ENCODE measurements at places on chromosomes 3 and 15.

DNA sequence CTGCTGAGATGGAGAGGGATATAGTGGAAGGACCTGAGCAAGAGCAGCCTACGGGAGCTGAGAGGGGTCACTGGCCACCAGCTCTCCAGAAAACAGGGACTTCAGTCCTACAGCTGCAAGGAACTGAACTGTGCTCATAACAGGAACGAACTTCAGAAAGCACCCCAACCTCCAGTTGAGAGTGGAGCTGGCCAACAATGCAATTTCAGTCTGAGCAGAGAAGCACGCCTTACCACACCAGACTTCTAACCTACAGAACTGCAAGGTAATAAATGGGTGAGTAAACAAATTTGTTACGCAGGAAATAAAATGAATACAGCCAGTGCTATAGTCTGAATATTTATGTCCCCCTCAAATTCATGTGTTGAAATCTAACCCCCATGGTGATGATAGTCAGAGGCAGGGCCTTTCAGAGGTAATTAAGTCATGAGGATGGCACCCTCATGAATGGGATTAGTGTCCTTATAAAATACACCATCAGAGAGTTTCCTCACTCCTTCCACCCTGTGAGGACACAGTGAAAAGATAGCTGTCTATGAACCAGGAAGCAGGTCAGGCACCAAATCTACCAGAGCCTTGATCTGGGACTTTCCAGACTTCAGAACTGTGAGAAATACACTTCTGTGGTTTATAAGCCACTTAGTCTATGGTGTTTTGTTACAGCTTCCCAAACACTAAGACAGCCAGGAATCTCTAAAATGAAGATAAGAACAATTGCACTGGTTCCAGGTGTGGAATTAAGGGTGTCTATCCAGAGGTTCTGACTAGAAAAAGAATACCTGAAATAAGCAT lies 58.6 kb downstream of the SYNM start:
- peak; percentile 51 for DNase-seq

- DNase-seq = peak; percentile 78
Observed at GRCh38 chr3:187978433-187979011, 175.4 kb upstream of the LPP start.

DNA sequence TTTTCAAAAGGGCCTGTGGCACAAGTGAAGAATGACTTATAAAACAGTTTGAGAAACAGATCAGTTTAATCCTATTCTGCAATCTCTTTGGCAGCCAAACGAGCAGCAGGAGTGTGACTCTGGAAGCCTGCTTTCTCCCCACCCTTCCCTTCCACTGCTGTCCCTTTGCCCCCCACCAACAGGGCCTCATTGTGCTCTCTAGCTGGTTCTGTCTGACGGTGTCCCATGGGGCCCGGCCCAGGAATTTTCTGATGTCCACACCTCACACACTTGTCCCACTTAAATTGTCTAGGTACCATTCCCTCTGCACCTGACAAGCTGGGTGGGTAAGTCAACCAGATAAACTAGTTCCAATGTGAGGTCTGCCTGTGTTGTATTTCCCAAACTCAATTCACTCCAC lies 16.4 kb downstream of the SLCO2A1 start:
- no peak for DNase-seq

- DNase-seq = no peak
Observed at GRCh38 chr15:38174691-38175090, 77.9 kb upstream of the SPRED1 start.

- DNase-seq = no peak
Observed at GRCh38 chr15:98715890-98716443, 67.6 kb downstream of the IGF1R start.

- no peak for DNase-seq
Observed at GRCh38 chr15:65394936-65395335, 17.1 kb upstream of the IGDCC3 start.

- no peak for DNase-seq
Observed at GRCh38 chr3:10483364-10483675, 22.1 kb downstream of the ATP2B2 start.

DNA sequence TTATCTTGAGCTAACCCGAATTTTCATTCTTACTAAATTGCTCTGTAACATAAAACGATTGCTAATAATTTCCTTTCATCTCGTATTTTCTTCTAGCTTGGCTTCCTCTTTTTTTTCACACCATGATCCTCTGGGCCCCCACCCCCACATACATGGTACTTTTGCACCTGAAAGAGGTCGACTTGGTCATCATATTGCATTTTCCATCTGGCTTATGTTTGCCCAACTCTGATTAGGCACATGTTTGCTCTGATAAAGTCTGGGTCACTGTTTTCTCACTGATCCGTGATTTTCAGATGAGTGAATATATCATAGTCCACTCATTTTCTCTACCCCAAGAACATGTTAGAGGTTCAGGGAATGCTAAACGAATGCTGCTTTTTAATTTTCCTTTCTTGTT lies 49.5 kb downstream of the ARRDC4 start:
- no peak for DNase-seq

- no peak for DNase-seq
Observed at GRCh38 chr3:69282181-69282580, 103.7 kb downstream of the FRMD4B start.

DNA sequence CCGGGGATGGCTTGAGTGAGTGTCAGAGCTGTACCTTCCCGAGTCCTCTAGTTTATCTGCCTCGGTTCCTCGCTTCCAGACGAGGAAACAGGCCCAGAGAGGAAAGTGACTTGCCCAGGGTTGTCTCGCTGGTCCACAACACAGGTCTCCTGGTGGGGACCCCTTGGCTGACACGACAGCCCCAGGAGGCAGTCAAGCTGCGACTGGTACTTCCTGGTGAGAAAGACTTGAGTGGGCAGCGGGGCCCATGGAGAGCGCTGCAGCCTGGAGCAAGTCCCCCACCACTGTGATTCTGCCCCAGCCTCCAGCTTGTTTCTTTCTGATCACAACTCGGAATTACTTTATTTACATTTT lies 600 bp upstream of the CHRNA5 start:
- DNase-seq = no peak

DNA sequence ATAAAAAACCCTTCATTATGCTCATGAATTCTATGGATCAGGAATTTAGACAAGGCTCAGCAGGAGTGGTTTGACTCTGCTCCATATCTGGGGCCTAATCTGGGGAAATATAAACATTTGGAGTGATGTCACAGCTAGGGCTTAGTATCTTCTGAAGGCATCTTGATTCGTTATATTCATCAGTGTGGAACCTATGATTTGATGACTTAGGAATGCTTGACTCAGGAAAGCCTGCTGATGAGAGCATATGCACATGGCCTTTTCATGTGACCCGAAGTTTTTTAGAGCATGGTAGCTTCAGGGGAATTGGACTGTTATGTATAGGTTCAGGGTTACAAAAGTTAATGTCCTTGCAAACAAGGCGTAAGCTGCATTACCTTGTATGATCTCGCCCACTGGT lies 184.9 kb upstream of the LRRC3B start:
- peak; percentile 69 for DNase-seq

- peak; percentile 91 for DNase-seq
Observed at GRCh38 chr3:149934524-149934923, 36.2 kb downstream of the PFN2 start.

DNA sequence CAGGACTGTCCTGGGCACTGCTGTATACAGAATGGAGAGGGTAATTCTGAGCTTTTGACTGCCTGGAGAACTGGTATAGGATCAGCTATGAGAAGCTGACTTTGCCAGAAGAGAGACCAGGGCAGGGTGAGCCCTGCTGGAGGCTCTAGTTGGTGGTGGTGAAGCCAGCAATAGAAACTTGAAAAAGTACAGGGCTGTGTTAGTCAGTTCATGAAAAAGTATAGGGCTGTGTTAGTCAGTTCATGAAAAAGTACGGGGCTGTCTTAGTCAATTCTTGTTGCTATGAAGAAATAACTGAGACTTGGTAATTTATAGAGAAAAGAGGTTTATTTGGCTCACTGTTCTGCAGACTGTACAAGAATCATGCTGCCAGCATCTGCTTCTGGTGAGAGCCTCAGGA lies 63.5 kb upstream of the C2CD4B start:
- DNase-seq = no peak

- DNase-seq = peak; percentile 57
Observed at GRCh38 chr3:14371573-14372474, 30.6 kb upstream of the SLC6A6 start.

- no peak for DNase-seq
Observed at GRCh38 chr3:188113756-188114155, 40.2 kb upstream of the LPP start.

DNA sequence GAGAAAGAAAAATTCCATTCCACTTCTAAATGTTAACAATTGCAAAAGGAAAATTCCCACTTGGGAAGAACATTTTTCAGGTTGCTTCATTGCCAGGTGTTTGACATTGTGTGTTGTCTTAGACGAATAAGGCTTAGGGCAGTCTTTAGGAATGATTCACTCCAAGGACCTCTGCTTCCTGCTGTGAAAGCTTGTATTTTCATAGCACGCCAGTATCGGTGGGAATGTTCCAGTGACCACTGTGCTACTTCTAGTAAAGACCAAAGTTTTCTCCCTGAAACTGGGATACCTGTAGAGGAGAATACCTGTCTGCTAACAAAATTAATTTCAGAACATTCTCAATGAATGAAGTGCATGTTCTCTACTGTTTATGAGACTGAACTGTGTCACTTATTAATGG lies 64.1 kb downstream of the CDIN1 start:
- peak; percentile 47 for DNase-seq

DNA sequence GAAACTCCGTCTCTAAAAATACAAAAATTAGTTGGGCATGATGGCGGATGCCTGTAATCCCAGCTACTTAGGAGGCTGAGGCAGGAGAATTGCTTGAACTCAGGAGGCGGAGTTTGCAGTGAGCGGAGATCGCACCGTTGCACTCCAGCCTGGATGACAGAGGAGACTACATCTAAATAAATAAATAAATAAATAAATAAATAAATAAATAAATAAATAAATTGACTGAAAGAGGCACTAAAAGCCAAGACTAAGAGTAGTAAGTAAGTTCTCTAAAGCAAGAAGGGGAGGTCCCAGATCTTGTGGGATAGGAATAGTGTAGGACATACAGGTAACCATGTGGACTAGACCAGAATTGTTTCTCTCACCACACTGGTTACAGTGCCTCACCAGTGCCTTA lies 40.0 kb downstream of the TLNRD1 start:
- no peak for DNase-seq

Data from iris pigment epithelial cell (primary cell).